ENCODE measurements at places on chromosomes 3 and 15.

DNA sequence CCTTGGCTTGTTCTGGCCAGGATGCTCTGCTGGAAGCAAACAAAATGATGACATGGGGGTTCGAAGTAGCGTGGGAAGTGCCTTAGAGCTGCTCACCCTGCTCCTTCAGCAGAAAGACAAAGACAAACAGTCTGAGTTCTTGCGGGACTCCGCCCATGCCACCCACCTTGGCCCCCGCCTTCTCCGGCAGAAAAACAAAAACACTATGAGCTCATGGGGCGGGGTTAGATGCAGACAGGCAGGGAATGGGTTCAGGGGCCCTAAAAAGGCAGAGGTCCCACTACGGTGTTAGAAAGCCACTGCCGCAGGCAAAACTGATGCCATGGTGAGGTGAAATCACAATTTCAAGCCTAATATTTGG lies 9.7 kb upstream of the NCKIPSD start:
- peak; percentile 48 for DNase-seq

GRCh38 chr3:77404871-77405270 lies 365.0 kb downstream of the ROBO2 start:
- no peak for DNase-seq

- DNase-seq = peak; percentile 78
These were observed 41.8 kb downstream of the AQR start for GRCh38 chr15:34927726-34928125.

DNA sequence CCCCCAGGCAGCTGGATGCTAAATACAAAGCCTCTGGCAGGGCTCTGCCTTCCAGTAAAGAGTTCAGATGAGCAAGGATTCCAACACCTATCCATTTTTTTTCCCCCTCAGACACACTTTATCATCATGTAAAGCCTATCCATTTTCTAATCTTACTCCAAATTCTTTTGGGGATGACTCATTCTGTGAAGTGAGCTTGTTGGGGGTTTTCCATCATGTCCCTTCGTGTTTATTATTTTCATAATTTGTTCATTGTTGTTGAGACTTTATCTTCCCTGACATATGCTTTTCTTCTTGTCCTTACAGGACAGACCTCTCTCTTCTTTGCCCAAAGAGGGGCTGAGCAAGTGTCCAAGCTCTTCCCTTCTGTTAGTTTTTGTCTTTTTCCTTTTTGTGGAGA lies 34.7 kb upstream of the SH3BP5 start:
- peak; percentile 44 for DNase-seq

- DNase-seq = peak; percentile 8
These were observed 14.3 kb upstream of the CLASP2 start for GRCh38 chr3:33732394-33732793.

GRCh38 chr3:126826693-126827092 lies 122.7 kb downstream of the CHCHD6 start:
- DNase-seq = no peak

DNA sequence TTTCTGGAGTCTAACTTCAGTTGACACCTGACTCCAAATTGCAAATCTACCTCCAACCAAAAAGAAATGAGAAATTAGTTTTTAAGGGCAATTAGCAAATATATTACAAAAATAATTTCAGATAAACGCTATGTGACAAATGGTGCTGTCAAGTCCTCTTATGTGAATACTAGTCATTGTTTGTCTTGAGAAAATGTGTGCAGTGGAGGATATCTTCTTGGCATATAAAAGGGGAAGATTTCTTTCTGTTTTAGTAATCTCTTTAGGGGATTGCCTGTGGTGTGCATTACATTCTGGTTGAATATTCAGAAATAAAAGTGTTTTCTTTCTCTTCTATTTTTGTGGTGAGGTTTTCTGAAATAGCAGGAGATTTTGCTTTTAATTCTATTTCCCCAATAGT lies 3.0 kb upstream of the GCSAM start:
- DNase-seq = no peak

DNA sequence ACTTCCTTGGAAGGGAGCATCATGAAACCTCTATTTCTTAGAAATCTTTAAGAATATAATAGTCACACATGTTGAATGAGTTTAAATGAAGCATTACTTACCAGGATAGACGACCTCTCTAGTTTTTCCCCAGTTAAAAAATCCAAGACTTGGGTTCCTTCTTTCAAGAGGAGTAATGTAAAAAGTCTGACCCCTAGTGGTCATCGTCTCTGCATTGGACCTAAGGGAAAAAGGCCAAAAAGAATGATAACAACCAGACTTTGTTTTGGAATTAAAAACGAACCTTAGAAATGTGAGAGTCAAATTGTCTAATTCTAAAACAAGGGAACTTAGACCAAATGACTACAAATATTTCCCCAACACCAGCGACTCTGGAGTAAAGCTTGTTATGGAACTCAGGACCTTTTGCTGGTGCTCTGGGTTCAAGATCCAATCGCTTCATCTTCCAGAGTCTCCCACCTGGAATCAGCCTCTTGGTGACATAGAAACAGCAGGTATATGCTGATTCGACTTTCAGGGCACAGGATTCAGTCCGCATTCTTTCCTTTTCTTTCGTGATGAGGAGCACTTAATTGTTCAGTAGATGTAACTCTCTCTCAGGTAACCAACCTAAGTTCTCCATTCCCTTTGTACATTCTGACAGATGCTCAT lies 214.8 kb upstream of the TPRG1 start:
- DNase-seq = peak; percentile 83

DNA sequence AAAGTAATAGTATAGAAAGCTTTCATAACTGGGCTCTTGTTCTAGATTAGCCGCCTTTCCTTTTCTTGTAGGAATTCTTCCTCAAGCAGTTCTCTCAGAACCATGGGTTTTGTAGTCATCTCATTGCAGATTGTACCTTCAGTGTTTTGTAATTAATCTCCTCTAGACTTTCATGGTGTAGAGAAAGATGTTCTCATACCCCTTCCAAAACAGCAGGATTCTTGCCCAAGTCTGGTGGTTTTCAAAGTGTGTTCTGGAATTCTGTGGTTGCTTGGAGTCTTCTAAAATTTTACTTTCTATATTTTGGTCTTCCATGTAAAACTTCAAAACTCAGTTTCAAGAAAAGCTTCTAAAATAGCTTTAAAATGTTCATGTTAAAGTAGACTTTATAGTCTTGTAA lies 293.8 kb downstream of the PTPRG start:
- no peak for DNase-seq

DNA sequence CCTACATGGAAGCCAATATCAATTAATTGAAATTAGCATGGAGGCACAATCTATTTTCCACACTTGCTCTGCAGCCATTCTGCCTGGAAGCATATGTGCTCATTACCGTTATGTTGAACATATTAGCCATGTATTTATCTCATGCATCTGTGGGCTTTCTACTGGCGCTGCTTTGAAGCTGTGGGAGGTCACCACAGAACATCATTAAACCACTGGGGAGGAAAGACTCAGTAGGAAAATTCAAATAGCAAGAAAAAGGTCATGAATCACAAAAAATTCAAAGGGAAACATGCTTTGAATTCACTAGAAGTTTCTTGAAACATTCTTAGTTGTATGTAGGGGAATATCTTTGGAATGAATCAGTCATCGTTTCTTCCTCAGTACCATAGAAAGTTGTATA lies 652.5 kb downstream of the EDEM1 start:
- DNase-seq = no peak

Measured in dermis blood vessel endothelial cell (primary cell).